Upper lobe of right lung (tissue), 1 donor: ENCODE measurements at places on chromosomes 4 and X. TPM values are rescaled to one million over a fixed set of nuclear protein-coding genes. Genes with fewer than 3 reads are reported as not detected.

The TET2 gene
- 30.0 TPM for total RNA-seq

The RNF128 gene
- 18.1 TPM for total RNA-seq

The RGN gene
- 15.4 TPM for total RNA-seq

The TCEAL2 gene
- 5.4 TPM for total RNA-seq

The DCAF12L1 gene
- total RNA-seq: not detected

The BRCC3 gene
- total RNA-seq: 16.7 TPM

The ODAM gene
- 2.8 TPM for total RNA-seq

The TRPC3 gene
- total RNA-seq: 2.1 TPM

The EDNRA gene
- total RNA-seq: 28.3 TPM

DNA sequence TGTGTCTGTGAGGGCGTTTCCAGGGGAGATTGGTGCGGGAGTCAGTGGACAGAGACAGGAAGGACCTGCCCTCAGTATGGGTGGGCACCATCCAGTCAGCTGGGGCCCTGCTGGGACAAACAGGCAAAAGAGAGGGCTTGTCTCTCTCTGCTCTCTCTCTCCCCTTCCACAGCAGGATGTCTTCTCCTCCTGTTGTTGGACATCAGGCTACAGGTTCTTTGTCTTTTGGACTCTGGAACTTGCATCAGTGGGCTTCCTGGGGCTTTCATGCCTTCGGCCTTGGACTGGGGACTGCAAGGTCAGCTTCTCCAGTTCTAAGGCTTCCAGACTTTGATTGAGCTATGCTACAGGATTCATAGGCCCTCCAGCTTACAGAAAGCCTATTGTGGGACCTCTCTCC, 59.6 kb downstream of the ADGRA3 start:
- DNase-seq: no peak

GRCh38 chr4:142493255-142494110, 352.6 kb downstream of the INPP4B start:
- DNase-seq: no peak

DNA sequence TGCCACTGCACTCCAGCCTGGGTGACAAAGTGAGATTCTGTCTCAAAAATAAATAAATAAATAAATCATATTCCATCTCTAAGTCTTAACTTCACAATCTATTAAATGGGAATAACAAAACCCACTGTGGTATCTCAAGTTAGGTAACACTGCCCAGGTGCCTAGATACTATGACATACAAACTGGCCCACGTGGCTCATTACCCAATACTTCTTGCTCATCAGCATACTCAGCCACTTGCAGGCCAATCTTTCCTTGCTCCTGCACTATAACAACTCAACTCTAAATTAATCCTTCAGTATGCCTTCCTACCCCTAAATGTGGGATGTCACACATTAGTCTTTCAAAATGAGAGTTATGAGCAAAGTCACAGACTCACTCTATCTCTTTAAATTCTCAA, 230.1 kb downstream of the OPHN1 start:
- no peak for DNase-seq

DNA sequence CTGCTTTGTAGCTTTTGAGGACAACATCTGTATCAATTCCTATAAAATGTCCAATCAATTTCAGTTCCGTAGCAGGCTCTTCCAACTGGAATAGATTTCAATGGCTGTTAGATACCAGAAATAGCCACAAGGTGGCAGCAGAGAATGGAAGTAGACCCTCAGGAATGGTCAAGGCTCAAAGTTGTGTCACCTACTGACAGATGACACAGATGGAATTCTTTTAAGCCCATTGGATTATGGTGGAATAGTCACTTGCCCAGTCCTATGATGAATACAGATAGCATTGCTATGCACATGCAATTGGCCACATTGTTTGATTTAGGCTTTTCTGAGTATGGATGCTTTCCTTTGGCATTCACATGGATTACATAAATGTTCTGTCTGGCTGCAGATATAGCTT, 130.4 kb upstream of the RADX start:
- DNase-seq: no peak

DNA sequence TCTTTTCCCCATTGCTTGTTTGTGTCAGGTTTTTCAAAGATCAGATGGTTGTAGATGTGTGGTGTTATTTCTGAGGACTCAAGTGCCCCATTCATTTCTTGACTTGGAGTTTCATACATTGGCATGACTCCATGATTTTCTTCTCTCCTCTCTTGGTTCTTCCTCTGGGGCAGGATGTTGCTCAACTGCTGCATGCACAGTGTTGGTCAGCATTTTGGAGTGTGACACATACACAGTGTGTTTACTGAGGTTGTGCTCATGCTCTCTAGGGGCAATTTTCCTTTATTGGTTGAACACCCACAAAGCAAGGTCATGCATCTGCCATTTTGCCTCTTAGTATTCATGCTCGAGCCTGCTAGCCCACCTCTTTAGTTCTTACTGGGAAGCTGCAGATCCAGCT, 1993.8 kb downstream of the ARAP2 start:
- DNase-seq: no peak

GRCh38 chr4:102322736-102323135, 22.5 kb downstream of the SLC39A8 start:
- no peak for DNase-seq

GRCh38 chrX:41909068-41909467, 14.3 kb downstream of the CASK start:
- DNase-seq: no peak

- no peak for DNase-seq
These were observed 183.6 kb downstream of the ENOX2 start for GRCh38 chrX:130719413-130719812.

DNA sequence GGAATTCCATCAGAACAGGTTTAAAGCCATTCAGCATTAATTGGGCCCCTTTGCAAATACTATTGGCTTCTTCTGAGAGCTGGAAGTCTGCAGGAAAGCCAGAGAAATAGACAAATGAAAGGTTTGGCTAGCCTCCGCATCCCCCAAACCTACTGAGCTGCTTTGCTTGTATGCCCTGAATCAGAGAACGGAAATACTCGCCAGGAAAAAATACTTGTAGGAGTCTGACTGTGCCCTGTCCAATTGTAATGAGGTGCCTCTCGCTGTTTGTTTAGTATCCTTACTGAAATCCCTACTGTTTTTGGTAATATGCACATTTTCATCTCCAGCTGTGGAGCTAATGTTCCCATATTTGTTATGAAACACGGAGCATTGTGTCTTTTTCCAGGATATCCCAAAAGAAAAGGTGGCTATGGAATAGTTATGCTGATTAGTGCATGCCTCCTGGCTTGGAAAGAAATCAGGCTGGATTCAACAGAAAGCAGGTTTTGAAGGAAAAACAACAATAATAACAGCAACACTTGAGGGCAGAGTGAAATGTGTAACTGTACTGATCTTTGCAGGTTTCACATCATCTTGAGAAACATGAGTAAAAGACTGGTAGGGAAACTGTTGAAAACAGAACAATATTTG, 50.7 kb upstream of the NLGN4X start:
- no peak for DNase-seq
